Thymus (tissue), 14 donors: ENCODE measurements at places on chromosomes 4 and X. TPM values are rescaled to one million over a fixed set of nuclear protein-coding genes. Genes with fewer than 3 reads are reported as not detected.

- DNase-seq = no peak
These were observed 687.2 kb downstream of the FAM133A start for GRCh38 chrX:94361241-94361640.

DNA sequence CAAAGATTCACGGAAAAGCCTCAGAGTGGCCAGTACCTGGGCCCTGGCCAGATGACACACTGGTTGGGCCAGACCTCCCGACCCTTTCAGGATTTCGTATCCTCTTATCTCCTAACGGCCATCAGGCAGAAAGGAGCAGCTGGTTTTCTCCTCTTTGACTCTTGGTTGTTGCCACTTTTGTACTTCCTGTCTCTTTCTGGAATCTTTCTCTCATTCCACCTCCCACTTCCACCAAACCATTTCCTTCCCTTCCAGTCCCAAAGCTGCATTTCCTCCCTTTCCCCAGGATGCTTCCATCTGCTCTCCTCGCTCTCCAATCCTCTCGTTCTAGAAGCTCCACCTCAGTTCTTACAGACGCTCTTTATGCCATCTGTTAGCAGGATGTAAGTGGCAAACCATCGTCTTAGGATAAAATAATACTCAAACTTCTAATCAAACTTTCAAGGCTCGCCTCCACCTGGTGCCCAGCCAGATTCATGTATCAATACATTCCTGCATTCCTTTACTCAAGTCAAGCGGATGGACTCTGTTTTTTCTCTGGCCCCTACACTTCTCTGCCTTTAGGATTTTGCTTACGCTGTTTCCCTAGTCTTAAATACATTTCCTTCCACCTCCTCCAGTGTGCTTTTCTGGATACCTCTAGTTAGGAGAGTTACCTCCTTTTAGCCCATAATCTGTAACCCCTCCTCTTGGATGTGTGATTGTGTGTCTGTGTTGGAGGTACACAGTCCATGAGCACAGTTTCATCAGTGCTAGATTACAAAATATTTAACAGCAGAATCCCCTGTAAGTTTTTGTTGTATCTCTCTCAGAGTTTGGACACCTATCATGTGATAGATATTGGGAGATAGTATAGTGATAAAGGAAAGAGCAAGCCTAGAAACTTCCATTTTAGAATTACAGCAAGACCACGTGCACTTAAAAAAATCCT, 70.4 kb downstream of the LDB2 start:
- DNase-seq = no peak

DNA sequence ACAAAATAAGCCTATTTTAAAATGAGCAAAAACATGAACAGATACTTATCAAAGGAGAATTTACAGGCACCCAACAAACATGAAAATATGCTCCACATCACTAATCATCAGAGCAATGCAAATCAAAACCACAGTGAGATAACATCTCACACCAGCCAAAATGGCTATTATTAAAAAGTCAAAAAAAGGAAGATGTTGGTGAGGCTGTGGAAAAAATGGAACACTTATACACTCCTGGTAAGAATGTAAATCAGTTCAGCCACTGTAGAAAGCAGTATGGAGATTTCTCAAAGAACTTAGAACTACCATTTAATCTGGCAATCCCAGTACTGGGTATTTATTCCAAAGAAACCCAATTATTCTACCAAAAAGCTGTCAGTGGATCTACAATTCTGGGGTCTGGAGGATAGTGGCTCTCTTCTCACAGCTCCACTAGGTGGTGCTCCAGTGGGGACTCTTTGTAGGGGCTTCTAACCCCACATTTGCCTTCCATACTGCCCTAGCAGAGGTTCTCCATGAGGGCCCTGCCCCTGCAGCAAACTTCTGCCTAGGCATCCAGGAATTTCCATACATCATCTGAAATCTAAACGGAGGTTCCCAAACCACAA, 9.1 kb upstream of the ZNF732 start:
- DNase-seq = no peak

DNA sequence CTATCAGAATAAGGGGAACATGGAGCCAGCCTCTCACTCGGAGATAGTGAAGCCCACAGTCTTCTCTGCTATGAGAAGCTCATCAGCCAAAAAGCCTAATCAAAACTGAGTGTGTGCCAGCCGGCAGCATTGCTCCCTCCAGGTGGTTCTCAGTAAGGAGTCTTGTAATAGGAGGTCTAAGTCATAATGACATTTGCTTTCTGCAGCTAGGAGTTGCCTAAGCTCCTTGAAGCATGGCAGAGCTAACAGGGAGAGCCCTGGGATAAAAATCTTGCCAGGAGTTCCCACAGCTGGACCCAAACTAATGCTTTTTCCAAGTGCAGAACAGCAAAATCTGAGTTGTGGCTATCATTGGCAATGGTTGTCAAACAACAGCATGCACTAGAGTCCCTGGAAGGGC, 245.2 kb downstream of the SPATA18 start:
- no peak for DNase-seq

Gene SLC6A8
- 18.2 TPM for polyA plus RNA-seq

Gene DCHS2
- 0.07 TPM for polyA plus RNA-seq

Gene SMR3B
- polyA plus RNA-seq = 1.1 TPM

DNA sequence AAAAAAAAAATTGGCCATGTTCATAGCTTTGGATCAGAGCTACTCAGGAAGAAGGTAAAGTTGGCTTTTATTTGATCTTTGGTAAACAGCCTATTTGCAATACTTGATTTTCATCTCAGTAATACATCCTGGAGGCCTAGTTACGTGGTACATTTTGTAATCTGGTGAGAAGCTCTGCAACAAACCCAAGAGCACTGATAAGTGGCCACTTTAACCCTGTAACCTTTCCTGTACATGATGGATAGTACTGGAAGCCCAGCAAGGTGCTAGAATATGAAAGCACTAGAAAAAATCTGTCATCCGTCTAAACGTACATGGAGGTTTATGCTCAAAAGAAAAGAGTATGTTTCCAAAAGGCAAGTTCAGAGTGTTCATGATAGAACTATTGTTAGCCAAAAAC, 88.3 kb upstream of the BMP2K start:
- no peak for DNase-seq

- DNase-seq = no peak
These were observed 7.4 kb downstream of the DOK7 start for GRCh38 chr4:3470244-3471097.

- no peak for DNase-seq
These were observed 200.9 kb upstream of the MID1 start for GRCh38 chrX:10821293-10821692.

Gene P2RY4
- 0.02 TPM for polyA plus RNA-seq

Gene TCEAL2
- polyA plus RNA-seq = 1.5 TPM

Gene RTL9
- 0.05 TPM for polyA plus RNA-seq

DNA sequence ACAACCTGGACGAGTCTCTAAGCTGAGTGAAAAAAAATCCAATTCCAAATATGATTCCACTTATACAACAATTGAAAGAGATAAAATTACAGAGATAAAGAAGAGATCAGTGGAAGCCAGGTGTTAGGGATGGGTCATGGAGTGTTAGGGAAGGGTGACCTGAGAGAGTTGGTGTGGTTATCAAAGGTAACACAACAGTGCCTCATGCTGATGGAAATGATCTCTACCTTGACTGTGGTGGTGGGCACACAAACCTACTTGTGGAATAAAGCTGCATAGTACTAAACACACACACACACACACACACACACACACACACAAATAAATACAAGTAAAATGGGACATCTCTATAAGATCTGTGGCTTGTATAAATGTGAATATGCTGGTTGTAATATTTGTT, 26.0 kb downstream of the BEND2 start:
- DNase-seq = no peak

- no peak for DNase-seq
These were observed 40.8 kb downstream of the ZNF518B start for GRCh38 chr4:10416441-10416840.

Gene VSIG1
- 1.4 TPM for polyA plus RNA-seq

DNA sequence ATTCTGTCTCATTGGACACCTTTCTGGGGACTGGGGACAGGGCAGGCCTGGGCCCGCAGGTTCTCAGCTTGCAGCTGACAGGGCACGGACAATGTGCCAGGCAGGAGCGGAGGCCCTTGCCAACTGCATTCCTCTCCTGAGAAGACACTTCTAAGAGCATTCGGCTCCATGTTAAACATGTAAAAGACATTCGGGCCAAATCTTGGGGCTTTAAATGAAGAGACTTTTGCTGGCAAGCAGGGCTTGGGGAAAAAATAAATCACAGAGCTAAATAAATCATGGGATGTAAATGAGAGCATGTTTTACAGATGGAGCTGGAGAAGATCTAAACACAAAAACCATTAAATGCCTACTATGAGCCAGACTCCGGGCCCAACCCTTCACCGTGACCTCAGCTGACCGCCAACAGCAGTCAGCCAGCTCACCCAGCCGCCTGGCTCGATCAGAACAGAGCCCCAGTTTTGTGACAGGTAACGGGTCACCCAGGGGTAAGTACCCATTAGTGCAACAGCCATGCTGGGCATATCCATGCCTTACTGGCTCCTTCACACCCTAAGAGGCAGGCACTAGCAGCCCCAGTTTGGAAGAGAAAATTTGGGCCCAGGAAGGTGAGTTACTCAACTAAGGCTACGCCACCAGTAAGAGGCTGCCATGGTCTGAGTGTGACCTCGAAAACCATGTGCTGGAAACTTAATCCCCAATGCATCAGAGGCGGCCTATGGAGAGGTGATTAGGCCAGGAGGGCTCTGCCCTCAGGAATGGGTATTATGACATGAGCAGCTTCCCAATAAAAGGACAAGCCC, 14.7 kb downstream of the WDR1 start:
- no peak for DNase-seq

DNA sequence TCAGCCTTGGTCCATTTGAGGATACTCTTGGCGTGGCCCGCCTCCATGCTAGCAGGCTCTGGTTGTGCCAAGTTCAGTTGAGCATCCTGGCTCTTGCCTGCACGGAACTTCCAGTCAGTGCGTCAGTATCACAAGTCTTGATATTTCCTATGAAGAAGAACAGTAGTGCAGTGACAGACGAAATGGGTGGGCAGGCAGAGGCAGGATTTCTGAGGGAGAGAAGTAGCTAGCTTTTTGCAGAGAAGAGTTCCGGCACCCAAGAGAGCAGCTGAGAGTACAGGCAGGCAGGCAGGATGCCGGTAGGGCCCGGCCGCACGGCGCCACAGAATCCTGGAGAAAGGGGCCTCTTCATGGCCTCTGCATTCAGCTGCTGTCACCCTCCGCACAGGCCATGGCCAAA, 56.1 kb upstream of the MSANTD1 start:
- DNase-seq = no peak
